ENCODE measurements at places on chromosomes 13 and 19. TPM values are rescaled to one million over a fixed set of nuclear protein-coding genes. Genes with fewer than 3 reads are reported as not detected.

TUBB4A gene
- 0.42 TPM for total RNA-seq

DNA sequence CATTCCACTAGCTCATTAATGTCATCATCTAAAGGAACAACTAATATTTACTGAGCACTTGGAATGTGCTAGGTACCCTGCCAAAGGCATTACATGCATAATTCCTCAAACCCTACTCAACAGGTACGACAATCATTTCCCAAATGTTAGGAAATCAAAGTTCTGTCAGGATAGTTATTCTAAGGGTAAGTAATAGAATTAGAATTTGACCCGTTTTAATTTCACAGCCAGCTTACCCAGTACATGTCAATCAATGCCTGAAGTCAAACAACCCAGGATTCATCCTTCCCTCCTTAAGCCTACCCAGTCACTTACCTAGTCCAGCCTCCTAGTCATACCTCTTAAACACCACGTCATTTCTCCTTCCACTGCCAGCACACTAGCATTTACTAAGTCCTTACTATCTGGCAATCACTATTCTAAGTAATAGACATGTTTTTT is 2.4 kb downstream of the LNX2 start:
- DNase-seq: no peak

FAM124A gene
- total RNA-seq: 9.8 TPM

DNA sequence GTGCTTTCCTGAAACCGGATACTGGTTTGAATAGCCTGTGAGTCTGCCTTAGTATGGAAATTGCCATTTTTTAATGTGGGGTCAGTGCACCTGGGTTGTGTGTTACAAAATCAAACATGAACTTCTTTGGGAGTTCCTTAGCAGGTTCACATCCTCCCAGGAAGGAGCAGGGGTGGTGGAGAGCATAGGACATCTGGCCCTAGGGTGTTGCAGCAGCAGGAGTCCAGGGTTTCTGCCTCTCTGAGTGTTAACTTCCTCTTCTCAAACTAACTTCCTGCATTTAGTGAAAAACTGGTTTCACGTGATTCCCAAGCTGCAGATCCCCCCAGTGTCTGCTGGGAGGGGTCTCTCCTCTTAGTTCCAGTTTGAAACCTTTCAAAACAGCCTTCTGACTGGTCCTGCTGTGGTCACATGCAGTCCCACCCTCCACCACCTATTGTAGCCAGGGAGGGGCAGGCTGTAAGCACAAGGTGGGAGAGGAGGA is 7.2 kb downstream of the RNASEH2B start:
- DNase-seq: no peak

DNA sequence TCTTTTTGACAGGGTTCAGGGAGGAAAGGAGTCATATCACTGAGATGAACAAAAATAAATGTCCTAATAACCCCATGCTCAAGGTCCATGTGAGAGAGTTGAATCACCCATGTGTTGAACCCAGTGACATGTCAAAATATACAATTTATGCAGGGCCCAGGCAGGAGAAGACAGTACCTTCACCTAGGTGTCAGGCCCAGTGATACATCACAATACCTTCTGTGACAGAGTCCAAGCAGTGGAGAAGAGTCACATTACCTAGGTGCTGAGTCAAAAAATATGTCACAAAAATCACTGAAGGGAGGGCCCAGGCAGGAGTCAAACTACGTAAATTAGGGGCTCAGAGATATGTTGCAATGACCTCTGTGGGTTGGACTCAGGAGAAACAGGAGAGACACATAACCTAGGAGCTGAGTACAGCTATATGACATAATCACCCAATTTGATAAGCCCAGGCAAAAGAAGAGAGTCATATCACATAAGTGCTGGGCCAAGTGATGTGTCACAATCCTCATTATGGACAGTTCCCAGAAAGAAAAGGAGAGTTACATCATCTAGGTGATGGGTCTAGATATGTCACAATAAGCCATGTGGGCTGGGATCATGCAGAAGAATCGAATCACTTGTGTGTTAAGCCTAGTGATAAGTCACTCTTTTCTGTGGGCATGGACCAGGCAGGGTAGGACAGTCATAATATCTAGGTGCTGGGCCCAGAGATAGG is 13.8 kb upstream of the ZNF724 start:
- no peak for DNase-seq

LAIR2 gene
- not detected for total RNA-seq
